ENCODE measurements at places on chromosomes 2 and 18.

DNA sequence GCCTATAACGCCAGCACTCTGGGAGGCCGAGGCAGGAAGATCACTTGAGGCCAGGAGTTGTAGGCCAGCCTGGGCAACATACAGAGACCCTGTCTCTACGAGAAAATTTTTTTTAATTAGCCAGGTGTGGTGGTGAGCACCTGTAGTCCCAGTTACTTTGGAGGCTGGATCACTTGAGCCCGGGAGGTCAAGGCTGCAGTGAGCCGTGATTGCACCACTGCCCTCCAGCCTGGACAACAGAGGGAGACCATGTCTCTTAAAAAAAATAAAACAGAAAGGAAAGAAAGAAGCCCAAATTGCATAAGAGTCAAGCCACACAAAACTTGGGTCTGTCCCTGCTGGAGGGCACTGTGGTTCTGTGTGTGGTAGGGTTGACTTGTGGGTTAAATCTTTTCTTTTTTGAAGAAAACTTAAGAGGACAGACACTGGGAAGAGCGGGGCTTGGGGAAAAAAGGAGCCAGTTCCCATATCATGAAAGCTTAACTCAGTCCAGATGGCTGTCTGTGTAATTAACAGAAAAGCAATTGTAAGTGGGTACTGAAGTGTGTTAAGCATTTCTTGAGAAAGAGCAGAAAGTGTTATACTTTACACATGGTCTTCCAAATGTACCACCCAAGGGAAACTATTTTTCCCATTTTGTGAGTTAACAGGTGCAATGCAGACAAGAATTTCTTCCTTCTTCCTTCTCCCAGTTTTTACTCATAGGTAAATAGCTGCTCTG is 115.1 kb downstream of the ALPK2 start:
- no peak for DNase-seq

GRCh38 chr2:95015261-95015912 is 10.1 kb upstream of the MAL start:
- no peak for DNase-seq

GRCh38 chr18:61833978-61834377 is 58.8 kb downstream of the RNF152 start:
- DNase-seq: no peak

DNA sequence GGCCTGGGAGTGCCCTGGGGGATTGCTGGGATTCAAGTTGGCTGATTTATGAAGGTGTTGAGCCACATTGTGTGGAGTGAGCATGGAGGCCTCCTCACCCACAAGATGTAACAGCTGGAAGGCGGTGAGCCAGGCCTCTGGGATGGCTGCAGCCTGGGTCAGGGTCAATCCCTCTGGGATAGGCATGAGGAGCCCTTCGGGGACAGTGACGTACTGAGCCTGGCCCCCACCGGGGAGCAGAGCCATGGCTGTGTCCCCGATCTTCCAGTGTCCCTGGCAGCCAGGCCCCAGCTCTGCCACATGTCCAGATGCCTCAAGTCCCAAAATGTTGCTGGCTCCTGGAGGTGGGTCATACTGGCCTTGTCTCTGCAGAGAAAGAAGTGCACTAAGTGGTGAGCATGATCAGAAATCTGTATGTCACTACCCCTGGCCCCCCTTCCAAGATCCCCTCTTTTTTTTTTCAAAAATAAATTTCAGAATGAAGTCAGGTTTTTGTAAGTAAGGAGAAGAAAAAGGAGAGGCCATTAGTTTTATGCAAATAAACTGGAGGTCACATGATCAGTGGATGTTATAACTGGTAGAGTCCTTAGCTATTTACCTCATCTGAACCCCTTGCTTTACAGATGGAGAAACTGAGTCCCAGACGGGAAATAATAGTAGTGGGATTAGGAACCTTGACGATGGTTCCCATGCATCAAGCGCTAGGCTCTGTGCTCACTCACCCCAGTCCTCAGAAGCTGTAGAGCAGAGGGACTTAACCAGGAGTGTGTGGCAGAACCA is 1.7 kb downstream of the TP53I3 start:
- no peak for DNase-seq

GRCh38 chr2:156320486-156321098 is 11.9 kb downstream of the NR4A2 start:
- no peak for DNase-seq

DNA sequence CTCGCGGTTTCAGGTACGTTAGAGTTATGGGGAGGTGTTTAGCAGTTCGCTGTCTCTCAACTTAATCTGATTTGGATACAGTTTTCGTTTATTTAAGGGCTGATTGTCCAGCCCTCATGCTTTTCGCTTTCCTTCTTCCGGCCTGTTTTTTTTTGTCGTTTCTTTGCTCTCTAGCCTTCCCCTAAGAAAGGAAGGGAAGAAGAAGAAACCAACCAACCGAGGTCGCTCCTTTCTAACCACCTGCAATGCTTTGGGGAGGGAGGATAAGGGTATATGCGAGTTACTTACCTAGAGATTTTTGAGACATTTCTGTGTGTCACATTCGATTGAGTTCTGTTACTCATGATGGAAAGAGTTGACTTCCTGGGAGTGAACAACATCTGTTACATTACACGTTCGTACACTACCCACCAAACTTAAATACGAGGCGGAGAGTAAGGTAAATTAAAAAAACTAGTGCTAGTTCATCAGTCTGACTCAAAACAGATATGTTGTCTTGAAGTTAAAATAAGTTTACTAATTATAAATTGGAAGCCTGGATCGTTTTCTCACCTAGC is 918 bp downstream of the EIF5B start:
- no peak for DNase-seq

- DNase-seq: no peak
Measured at GRCh38 chr2:107548216-107548615, 278.5 kb upstream of the RGPD4 start.

DNA sequence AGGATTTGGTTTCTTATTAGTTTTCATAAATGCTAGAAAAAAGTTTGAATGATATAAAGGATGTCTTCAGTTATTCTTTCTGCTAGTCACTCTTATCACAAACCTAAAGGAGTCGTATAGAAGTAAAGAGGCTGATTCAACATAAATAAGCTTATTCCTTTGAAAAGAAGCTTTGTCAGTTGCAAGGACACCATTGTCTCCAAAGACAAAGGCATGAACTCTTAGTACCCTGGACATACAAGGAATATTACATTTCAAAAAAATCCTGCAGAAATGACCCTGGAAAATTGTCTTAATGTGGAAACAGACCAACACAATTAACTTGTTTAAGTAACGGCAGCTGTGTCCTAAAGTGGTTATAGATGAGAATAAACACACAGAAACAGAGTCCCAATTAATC is 528.0 kb downstream of the CPS1 start:
- DNase-seq: no peak

GRCh38 chr2:69010437-69011194 is 2.4 kb upstream of the ANTXR1 start:
- no peak for DNase-seq

GRCh38 chr18:11581286-11581685 is 28.1 kb upstream of the SLC35G4 start:
- no peak for DNase-seq

DNA sequence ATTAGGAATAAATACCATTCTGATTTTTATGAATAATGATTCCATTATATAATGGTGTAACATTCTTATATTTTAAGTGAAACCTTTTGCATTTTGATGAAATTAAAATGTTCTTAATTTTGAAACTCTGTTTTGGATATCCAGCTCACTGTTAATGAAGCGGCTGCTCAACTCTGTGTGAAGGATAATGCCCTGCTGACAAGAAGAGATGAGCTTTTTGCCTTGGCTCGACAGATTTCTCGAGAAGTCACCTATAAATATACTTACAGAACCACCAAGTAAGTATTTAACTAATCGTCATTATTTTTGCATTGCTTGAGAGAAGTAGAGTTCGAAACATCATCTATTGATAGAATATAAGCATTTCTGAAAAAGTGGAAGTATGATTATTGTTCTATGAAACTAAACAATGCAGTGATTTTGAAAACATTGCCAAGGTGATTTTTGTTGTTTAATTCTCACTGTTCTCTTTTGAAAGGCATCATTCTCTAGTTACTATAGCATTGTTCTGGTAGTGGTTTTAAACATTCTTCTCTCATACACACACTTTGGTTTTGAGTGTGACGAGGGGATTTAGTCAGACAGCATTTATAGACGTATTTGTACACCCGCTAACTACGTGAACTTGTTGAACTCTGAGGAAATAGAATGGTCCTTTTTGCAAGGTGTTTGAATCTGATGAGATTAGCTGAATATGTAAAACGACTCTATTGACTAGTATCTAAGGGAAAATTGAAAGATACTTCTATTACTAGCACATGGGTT is 21.5 kb downstream of the NAB1 start:
- DNase-seq: no peak

- DNase-seq: no peak
Measured at GRCh38 chr2:219289537-219290361, 10.6 kb downstream of the DNAJB2 start.

DNA sequence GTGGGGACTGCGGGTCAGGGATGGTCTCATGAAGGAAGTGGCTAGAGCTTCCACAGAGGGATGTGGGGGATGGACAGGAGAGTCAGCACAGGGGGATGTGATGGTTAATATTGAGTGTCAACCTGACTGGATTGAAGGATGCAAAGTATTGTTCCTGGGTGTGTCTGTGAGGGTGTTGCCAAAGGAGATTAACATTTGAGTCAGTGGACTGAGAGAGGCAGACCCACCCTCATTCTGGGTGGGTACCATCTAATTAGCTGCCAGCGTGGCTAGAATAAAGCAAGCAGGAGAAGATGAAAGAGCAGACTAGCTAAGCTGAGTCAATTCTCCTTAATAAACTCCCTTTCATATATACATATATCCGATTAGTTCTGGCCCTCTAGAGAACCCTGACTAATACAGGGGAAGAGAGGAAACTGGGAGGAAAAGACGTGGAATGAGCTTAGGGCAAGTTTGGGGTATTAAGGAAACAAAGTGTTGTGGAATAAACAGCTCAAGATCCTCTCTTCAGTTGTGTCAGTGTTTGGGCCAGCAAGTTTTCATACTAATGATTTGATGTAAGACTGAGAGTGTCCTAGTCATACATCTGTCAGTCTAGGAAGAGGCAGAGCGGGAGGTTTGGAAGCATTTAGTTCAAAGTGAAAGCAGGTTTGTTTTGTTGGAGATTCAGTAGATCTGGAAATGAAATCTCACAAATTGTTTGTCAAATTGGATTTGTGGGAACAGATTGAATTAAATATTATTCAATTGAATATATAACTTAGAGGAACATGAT is 135.2 kb upstream of the NT5C1B start:
- no peak for DNase-seq

DNA sequence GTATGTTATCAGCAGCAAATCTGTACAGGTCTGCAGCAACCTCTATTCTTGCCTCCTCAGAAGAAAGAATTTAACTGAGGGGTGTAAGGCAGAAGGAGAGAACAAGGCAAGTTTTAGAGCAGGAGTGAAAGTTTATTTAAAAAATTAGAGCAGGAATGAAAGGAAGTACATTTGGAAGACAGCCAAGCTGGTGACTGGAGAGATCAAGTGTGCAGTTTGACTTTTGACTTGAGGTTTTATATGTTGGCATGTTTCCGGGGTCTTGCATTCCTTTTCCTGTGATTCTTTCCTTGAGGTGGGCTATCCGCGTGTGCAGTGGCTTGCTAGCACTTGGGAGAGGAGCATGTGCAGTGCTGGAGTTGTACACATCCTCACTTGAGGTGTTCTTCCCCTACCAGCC is 16.5 kb upstream of the CERS6 start:
- no peak for DNase-seq

- no peak for DNase-seq
Measured at GRCh38 chr2:217366266-217366895, 506.5 kb upstream of the TNP1 start.

Measured in CD4-positive, alpha-beta T cell treated with Interleukin-4 for 1 hour (primary cell).